Fibroblast of the conjunctiva (primary cell): ENCODE measurements at places on chromosomes 12 and 14.

GRCh38 chr12:24697295-24697694 is 251.6 kb downstream of the BCAT1 start:
- no peak for DNase-seq

- no peak for DNase-seq
Measured at GRCh38 chr12:26280869-26281268, 85.5 kb downstream of the SSPN start.

GRCh38 chr12:75599061-75599460 is 87.7 kb upstream of the KRR1 start:
- DNase-seq: peak; percentile 29

GRCh38 chr14:60713513-60713912 is 10.6 kb downstream of the SIX4 start:
- DNase-seq: no peak

DNA sequence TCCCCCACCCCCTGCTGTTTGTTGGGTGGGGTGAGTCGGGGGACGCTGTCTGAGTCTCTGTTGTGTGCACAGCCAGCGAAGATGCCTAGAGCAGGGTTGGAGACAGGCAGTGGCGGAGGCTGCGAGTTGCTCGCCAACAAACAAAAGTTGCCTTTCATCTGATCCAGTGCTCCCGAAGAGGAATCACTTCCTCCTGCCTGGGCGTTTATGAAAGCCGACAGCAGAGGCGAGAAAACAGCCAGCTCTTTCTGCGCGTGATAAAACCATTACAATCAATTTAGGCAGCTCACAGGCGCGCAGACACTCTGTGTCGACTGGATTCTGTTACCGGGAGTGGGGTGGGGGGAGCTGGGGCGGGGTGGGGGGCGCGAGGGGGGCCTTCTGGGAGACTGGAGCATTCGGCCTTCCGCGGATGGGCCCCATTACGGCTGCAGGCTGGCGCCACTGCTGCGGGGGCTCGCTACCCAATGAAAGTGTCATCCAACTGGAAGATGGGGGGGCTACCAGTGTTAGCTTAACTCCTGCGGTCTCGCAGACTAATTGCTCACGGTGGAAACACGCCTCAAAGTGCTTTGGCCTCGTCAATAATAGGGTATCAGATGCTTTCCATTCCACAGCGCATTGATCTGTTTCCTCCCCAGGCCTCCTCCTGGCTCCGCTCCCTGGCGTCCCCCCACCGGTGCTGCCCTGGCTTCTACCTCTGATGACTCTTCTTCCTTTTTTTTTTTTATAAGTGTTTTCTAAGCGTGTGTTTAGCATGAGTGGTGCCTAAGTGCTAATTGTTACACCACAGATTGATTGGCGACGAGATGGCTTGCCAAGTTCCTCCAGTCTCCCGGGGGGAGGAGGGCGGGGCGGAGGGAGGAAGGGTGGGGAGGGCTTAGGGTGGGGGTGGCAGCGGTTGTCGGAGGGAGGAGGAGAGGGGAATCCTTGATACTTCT is 678.4 kb downstream of the MED13L start:
- DNase-seq: no peak

DNA sequence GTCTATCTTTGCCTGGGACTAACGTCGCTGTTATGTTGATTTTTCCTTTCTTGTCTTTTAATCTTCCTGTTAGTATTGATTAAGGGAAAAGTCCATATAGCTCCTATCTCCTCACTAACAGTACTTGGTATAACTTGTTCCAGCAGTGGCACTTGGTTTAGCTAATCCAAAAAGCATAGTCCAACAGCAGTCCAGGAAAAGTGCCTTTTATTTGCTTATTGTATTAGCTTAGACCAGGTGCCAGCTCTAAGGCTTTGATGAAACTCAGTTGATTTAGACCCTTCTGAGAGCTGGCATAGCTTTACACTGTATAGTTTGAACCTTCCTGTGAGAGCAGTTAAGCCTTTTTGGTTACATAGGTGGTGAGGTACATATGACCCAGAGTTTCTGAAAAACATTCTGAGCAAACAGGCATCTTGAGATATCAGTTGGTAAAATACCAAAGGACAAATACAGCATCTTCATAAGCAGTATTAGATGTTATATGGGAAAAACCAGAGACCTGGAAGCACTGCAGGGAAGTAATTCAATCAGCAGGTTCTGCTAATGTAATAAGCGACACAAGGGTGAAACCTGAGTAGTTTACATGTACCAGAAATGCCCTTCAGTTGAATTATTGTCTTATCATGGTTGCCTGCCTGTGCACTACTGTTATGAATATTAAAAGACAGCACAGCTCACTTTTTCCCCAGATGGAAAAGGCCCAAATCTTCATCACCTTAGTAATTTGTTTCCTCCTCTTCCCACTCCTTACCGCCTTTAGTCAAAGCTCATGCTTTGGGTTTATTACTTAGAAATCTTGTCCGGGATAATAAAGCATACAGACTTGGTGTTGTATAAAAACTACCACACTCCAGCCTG is 13.0 kb downstream of the PELI2 start:
- DNase-seq: no peak

DNA sequence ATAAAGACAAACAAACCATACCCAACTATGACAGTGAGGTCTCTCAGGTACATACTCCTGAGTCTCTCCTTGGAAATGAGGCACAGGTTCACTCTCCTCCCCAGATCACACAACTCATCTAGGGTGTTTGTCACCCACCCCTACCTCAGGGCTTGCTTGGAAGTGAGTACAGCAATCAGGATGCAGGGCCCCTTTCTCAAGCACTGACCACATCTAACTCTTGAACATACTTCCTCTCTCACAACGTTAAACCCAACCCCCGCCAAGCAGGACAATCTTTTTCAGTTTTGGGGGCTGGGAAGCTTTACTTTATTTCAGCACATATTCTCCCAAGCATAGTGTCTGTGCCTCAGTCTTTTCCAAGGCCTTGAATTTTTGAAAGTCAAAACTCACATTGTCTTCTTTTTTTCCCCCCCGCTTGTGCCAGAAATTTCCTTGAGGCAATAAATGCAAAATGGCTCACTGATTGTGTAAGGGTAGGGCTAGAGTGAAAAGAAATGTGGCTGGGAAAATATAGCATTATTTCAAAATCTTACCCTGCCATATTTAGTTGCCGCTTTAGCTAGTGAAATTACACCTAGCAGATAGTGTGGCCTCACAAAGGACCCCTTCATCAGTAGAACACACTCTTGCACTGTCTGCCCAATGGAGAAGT is 2.4 kb upstream of the GPR65 start:
- no peak for DNase-seq

- no peak for DNase-seq
Measured at GRCh38 chr12:3668479-3669165, 84.3 kb downstream of the CRACR2A start.

DNA sequence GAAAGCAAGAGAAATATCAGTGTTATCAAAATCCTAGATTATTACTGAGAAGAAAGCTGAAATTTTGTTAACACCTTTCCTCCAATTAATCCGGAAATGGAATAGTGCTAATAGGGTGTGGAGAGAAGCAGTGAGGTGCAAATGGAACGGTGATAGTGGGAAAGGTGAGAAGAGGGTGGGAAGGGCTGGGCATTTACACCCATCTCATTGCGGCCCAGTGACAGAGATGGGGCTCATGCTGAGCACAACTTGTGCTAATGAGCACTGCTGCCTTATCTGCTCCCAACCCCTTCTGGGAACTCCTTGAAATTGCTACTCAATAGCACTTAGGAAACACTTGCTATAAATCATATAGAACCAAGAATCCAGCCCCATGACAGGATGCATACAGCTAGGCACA is 94.4 kb downstream of the PTPRR start:
- no peak for DNase-seq

- DNase-seq: peak; percentile 30
Measured at GRCh38 chr14:20501346-20501745, 4.0 kb upstream of the RNASE10 start.

DNA sequence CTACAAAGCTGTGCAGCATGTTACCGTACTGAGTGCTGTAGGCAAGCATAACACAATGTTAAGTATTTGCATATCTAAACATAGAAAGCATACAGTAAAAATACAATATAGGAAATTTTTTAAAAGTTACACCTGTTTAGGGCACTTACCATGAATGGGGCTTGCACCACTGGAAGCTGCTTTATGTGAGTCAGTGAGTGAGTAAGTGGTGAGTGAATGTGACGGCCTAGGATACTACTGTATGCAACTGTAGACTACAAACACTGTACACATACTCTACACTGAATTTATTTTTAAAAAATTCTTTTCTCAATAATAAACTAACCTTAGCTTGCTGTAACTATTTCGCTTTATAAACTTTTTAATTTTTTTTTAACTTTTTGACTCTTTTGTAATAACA is 82.1 kb upstream of the FSCB start:
- no peak for DNase-seq

DNA sequence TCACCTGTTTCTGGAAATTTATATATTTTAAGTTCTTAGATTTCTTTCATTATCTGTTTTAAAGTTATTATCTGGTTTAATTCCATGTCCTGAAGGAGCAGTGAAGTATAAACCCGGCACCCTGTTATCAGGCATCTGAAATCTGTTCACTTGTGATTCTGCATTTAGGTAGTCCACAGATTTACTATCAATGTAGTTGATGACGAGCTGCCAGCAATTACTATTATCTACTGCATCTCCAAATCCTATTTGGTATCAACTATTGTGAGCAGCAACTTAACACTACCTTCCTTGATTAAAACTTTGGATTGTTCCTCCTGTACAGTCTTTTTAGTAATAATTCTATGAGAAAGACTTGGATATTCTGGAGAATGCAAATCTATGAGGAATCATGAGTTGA is 36.1 kb downstream of the PRORP start:
- DNase-seq: no peak

GRCh38 chr14:71659159-71659558 is 273.1 kb upstream of the RGS6 start:
- DNase-seq: no peak

DNA sequence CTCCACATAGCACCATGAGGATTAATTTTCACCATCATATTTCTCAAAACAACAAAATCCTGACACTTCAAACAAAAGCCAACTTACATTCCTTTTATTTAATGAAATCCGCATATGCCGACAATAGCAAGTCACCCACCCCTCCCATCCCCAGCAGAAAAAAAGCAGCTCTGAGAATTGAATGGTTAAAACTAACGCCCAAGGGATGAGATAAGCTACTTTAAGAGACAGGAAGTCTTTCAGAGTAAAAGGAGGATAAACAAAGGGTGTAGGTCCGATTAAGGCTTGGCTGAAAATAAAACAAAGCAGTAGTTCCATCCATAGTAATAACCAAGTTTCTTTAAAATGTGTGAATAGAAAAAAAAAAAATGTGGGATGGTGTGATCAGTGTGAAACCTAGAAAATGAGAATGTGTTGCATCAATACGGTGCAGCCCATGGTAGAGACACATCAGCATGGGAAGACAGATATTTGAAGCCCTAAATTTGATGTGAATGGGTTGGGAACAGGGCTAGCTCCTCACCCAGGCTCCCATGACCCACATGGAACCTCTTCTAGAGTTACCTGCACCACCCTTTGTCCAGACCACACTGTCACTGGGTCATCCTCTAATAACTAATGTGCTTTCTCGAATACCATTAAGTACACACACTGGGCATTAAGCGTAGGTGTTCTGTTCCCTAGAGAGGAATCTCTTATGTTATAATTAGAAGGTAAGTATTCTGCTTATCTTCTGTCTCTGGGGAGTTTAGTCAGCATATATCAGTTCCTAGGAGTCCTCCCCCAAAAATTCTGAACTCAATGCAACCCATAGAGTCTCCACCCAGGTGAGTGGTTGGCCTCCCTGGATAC is 31.7 kb downstream of the RTRAF start:
- no peak for DNase-seq

DNA sequence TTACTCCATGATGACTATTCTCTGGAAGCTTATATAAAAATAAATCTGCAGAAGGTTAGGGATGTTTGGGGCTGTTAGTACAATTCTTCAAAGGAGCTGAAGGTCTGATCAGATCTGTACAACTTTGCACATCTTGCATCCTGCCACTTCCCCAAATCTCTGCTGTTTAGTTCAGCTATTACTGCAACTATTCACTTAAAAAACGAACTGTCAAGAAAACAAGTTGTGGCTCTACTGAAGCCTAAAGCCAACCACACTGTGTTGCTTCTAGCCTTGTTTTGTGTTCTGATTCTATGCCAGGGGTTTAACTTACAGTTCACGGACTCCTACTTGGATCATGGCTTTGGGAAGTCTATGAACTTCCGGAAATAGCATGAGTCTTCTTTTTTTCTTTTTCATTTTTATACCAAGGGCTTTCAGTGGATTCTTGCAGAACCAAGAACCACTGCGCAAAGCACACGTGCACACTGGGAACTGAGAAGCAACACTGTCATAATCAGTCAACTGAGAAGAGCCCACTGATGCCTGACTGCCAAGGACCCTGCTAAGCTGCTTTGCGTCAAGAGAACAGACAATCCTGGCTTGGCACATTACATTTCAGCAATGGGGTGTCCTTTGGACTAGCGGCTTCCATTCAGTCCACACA is 66.3 kb upstream of the EEA1 start:
- no peak for DNase-seq

GRCh38 chr12:119803381-119803791 is 73.7 kb downstream of the CIT start:
- DNase-seq: peak; percentile 62

DNA sequence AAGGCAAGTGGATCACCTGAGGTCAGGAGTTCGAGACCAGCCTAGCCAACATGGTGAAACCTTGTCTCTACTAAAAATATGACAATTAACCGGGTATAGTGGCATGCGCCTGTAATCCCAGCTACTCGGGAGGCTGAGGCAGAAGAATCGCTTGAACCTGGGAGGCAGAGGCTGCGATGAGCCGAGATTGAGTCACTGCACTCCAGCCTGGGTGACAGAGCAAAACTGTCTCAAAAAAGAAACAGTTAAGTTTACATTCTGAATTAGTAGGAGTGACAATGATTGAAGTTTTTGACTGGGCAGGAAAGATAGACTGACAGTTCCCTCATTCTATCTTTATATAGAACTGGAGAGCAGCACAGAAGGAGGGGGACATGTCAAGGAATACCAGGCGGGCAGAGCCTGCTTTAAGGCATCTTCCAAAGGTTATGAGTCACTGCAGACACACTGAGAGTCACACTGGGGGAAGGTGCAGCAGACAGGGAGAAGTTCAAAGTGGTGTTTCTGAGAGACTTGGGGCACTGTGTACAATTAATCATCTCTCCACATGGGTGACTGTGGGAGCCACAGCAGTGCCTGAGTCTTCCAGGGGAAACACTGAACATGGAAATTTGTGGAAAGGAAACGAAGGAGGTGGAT is 42.8 kb upstream of the RNASE3 start:
- no peak for DNase-seq

DNA sequence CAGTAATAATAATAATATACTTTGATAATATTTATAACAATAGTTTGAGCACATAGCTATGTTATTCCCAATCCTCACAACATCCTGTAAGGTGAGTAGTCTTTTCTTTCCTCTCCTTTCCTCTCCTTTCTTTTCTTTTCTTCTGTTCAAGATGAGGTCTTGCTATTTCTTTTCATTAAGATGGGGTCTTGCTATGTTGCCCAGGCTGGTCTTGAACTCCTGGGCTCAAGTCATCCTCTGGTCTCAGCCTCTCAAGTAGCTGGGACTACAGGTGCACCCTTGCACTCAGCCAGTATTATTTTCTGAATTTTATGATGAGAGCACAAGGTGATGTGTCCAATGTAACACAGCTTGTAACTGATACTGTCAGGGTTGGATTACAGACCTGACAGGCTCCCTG is 134.6 kb downstream of the OTOGL start:
- no peak for DNase-seq
